ENCODE measurements at places on chromosomes 4 and X.

- no peak for DNase-seq
These were observed 18.2 kb upstream of the AGA start for GRCh38 chr4:177460460-177460859.

GRCh38 chrX:153881281-153881680 lies 4.7 kb downstream of the L1CAM start:
- no peak for DNase-seq

- DNase-seq = no peak
These were observed 50.5 kb downstream of the F9 start for GRCh38 chrX:139581068-139581467.

DNA sequence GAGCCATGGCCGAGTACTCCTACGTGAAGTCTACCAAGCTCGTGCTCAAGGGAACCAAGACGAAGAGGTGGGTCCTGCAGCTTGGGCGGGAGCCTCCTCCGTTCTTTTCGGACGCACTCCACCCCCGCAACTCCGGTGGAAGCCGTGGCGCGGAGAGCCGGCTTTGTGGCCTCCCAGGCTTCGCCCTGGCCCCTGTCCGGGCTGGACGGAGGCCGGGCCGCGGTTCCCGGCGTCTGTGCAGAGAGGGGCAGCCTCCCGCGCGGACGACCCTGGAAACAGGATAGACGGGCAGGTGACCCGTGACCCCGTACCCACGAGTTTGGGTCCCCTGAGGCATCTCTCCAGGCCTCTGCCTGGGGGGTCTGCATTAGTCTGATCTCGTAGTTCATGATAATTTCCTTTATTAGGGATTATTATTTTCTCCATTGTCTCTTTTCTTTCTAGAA lies 356 bp downstream of the FRG1 start:
- DNase-seq = no peak

DNA sequence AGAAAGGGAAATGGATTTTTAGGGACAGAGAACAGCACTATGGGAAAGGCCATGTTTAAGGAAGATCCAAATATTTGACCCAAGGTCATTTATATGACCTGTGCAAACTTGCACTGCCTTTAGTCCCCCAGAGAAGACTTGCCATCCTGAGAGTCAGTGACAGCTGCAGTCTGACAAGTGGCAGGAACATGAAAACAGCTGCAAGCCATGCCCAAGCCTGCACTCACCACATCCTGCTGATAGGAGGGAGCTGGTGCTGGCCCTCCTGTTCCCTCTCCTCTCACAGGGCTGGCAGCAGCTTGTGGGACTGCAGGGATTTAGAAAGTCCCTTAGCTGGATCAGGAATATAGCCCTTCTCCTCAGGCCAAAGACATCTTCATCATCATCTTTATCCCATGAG lies 187.7 kb downstream of the RAP1GDS1 start:
- DNase-seq = no peak

DNA sequence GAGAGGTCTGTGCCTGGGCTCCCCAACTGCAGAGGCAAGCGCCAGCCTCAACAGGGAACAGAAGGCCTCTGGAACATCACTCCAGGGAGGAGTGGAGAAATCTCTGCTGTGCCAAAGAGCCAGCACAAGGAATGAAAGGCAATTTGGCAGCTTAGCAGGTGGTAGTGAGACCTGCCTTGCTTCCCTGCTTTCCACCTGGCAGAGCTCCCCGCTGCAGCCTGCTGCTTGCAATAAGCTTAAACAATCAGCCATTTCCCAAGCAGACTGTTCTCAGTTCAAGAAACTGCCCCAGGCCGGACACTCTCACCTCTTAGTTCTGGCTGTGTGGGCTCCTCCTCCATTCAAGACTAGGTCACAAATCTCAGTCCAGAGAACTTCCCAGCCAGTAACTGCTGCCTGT lies 370.6 kb downstream of the MAGEB5 start:
- no peak for DNase-seq

GRCh38 chrX:10240918-10241317 lies 84.1 kb downstream of the CLCN4 start:
- no peak for DNase-seq

- no peak for DNase-seq
These were observed 259.2 kb upstream of the FTHL17 start for GRCh38 chrX:31331015-31331414.

- DNase-seq = no peak
These were observed 51.3 kb downstream of the RTL9 start for GRCh38 chrX:110409925-110410324.

DNA sequence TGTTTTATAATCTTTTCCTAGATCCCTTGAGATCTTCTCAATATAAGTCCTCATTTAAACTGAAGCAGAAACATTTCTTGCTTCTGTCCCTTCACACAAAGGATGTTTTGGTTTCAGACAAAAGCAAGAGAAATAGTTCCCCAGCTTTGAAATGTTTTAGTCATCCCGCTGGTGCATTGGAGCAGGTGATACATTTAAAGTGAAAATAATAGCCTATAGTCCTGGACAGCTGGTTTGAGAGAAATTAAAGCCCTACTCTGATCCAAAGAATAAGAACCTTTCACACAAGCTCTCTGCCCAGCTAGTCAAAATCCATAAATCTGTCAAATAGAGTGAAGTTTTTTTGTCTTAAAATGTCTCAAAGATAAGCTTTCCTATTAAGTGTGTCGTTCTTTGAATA lies 79.4 kb downstream of the LUZP4 start:
- no peak for DNase-seq

DNA sequence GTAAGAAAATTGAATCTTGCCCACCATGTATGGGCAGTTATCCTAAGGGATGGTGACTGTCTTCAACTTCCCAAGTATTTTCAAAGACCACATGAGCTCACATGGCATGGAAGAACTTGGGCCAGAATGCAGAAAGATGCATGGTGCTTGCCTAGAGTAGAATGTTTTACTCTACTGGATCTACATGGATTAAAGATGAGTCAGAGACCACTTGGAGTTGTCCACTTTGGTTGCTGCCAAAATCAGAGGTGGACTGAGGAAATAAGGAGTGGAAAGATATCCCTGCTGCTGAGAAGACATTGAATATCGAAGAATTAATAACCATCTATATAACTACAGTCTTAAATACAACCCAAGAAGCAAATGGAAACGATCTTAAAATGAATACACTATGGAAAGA lies 498.1 kb downstream of the NLGN4X start:
- DNase-seq = no peak

DNA sequence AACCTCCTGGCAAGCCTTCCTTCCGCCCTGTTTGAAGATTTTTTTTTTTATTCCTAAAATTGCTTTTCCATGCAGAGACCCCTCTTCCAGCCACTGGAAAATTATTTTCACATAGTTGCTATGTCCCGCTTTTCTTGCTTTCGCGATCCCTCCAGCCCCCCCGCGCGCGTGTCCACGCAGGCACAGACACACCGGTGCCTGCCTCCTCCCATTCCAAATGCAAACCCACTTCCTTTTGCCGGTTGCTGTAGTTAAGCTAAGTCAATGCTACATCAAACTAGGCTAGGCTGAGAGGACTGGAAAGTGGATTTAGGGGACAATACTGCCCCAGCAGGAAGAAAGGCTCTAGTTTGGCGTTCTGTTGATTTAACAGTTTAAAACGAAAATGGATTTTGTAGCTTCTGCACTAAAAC lies 111.0 kb downstream of the DHX15 start:
- DNase-seq = no peak

- no peak for DNase-seq
These were observed 128.3 kb downstream of the MAGEE1 start for GRCh38 chrX:76555816-76556215.

- no peak for DNase-seq
These were observed 98.9 kb downstream of the ATXN3L start for GRCh38 chrX:13220916-13221315.

DNA sequence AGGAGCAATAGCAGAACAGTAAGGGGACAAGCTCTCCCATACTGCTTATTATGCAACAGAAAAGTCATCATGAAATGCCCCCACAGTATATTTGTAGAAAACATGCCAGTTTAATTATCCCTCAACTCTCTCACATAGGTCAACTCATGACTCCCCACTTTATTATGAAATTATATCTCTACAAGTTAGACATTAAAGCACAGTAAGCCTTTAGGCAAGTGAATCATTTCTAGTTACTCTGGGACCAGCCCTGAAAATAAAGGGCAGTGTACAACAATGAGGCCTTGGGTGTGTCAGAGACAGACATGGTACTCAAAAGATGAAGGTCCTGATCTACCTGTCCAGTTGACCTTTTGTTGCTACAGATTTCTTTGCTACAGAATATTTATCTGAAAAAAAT lies 191.9 kb downstream of the FBXW7 start:
- DNase-seq = no peak

GRCh38 chr4:88619971-88620370 lies 27.7 kb downstream of the HERC3 start:
- no peak for DNase-seq

DNA sequence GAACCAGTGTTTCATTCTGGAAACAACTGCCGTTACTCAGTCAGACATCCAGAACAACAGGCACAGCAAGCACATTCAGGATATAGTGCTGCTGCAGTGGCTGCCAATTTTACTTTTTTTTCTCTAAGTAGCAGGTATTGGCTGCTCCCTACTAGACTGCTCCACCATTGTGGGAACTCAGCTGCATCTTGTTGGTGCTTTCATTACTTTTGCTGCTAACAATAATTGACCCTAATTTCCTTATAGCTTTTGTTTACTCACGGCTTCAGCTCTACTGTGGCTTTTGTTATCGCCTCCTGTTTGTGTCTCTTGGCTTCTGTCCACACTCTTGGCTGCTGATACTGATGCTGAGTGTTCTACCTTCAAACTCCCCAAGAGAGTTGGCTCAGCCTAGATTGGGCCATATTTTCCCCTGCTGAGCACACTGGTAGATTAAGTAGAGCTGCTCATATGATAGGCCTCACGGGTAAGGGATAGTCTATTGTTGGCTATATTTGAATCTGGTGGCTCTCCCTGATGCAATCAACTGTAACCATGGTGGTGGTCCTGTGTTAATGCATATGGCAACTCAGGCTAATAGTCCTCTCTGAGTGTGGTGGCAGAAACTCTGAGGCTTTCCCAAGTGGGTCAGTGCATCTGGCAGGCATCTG lies 44.5 kb upstream of the IL2 start:
- no peak for DNase-seq

DNA sequence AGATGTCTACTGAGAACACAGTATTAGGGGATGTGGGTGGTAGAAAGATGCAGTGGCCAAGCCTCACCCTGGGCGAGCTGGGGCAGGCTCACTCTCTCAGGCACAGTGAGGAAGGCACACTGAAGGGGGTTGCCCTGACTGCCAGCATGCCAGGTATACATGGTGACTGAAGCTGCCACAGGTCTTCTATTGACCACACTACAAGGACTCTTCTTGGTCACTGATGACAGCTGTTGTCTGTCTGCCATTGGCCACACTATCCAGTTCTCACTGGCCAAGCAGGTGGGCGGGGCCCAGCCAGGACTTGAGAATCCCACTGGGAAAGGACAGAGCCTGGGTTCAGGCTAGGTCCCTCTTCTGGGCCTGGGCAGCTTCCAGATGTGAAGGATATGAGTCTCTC lies 39.7 kb upstream of the TBC1D14 start:
- DNase-seq = no peak

DNA sequence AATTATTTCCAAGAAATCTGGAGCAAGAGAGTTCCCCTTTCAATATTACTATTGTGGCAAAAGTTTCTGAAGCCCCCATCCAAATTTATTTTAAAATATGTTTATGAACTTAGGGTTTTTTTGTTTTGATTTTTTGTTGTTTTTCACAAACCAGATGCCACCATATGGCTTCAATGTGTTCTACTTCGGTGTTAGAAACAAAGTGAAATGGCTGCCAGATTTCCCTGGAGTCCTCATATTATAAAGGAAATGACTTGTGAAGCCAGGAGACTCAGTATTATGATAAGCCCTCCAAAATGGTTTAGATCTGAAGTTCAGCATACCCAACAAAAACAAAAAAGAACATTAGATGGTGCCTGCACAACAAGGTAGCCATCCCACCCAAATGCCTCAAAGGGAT lies 154.2 kb upstream of the SPANXC start:
- DNase-seq = no peak

GRCh38 chrX:133475521-133475920 lies 60.2 kb upstream of the GPC4 start:
- no peak for DNase-seq

GRCh38 chr4:19375931-19376330 lies 875.8 kb upstream of the SLIT2 start:
- DNase-seq = no peak
